Activated CD8-positive, alpha-beta memory T cell treated with anti-CD3 and anti-CD28 coated beads for 4 hours (primary cell): ENCODE measurements at places on chromosomes 5 and 9.

DNA sequence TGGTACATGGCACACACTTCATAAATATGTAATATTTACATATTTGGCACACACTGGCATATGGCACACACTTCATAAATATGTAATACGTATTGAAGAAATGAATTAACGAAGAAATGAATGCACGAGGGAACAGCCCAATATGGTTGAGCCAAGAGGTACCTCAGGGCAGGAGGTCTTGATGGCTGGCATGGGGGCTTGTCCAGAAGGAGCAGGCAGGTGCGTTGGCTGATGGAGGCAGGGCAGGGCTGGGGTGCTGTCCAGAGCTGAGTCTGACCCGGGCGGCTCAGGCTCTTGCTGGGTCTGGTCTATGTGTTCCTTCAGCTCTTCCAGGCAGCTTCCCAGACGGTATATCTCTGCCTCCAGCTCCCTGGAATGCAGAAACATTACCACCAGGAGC lies 26.2 kb downstream of the AKNA start:
- DNase-seq: no peak

GRCh38 chr5:11143456-11144267 lies 382.6 kb upstream of the DAP start:
- no peak for DNase-seq

DNA sequence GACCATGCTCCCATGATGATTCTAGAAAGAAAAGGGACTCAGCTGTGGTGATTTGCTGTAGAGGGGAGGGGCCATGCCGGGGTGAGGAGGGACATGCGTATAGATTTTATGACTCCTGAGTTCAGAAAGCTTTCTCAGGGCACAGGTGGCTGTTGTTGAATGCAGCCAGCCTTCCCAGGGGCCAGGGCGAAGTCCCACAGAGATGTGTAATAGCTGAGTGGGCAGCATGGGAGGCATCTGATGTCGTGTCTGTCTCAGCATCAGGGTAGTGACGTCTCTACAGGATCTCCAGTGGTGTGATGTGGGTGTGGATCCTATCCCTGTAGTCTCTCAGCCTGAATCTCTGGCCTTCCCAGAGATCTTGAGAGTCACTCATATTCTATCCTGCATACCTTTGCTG lies 7.8 kb upstream of the BOD1 start:
- DNase-seq: no peak

DNA sequence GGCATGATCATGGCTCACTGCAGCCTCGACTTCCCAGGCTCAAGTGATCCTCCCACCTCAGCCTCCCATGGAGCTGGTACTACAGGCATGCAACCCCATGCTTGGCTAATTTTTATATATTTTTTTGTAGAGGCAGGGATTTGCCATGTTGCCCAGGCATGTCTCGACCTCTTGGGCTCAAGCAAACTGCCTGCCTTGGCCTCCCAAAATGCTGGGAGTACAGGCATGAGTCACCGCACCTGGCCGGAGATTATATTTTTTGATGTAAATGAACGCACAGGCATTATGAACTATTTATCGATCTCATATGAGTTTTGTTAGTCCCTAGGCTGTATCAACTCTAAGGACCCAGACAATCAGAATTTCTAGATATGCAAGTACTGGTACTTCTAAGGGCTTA lies 25.5 kb upstream of the CEP120 start:
- no peak for DNase-seq
